Fibroblast of gingiva (primary cell): ENCODE measurements at places on chromosomes 13 and 19.

GRCh38 chr19:45306040-45306439, 16.6 kb downstream of the CKM start:
- DNase-seq: no peak

GRCh38 chr19:10718205-10719196, 622 bp downstream of the DNM2 start:
- peak; percentile 32 for DNase-seq

DNA sequence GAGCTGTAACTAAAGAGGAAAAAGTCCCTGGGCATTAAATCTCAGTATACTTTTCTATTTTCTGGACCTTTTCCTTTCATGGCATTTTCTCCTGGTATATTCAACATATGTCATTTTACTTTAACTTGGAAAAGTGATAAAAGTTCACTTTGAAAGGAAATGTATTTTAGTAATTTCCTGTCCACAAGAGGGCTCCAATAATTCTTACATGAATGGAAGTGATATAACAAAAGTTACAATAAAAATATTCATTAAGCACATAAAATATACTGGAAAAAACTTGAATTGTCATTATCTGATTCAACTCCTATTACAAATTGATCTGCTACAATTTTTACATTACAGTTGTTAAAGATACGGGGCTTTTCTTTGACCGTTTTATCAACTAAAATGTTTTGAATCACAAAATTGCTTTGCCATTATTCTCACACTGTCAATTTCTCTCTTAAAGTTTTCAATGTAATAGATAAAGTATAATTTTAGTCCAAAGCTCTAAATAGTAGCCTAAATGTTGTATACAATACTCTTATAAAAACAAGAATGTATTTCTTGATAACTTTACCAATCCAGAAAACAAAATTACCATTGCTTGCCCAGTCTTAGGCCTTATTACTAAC, 4.9 kb downstream of the UBL3 start:
- DNase-seq: no peak

GRCh38 chr13:98843482-98843877, 91.0 kb upstream of the SLC15A1 start:
- no peak for DNase-seq

DNA sequence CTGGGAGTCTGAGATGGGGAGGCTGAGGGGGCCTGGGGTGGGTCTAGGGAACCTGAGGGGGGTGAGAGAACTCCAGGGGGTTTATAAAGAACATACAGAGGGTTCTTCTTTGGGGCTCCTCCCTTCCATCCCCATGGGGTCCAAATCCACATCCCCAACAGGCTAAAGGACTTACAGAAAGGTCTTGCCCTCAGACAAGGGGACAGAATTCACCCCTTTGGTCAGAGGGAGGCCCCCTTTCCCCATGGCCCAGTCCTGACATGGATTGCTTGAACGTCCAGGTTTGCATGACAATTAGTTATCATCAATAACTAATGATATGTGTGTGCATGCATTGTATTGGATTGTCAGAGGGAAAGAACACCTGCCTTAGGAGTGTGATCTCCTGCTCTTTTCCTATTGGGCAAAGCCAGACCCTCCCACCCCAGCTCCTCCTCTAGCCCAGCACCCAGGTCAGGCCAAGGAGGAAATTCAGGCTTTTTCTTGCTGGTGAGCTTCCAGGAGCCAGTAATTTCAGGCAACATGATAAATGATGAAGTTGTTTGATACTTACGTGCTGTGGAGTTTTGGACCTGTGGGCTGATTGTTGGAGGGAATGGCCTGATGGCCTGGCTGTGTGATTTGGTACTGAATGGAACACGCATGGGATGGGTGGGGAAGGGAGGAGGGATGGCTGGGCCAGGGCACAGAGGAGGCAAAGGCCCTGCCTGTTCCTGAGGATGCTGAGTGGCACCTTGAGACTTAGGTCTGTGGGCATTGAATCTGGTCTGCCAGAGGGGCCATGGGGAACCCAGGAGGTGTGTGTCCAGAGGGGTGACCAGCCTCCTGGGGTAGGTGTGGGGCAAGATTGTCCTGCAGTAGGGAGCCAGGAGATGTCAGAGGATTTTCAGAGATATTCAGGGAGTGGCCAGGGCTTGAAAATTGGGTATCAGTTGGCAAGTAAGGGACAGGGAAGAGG, 1.1 kb downstream of the KLHL26 start:
- no peak for DNase-seq

DNA sequence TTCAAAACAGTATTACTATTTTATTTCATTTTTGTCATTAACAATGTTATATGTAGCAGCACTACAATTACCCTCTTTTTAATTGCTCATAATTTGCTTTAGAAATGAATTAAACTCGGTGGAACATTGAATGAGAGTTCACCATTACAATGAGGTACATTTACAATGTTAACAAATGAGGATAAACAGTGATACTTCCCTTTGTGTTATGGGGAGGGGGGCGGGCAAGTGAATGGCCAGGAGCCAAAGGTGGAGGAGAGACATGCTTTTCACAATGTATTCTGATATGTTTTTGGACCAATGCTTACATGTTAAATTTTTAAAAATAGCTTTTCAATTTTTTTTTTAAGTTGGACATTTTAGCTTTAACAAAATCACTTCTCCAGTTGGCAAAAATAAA, 34.2 kb downstream of the NALCN start:
- no peak for DNase-seq

DNA sequence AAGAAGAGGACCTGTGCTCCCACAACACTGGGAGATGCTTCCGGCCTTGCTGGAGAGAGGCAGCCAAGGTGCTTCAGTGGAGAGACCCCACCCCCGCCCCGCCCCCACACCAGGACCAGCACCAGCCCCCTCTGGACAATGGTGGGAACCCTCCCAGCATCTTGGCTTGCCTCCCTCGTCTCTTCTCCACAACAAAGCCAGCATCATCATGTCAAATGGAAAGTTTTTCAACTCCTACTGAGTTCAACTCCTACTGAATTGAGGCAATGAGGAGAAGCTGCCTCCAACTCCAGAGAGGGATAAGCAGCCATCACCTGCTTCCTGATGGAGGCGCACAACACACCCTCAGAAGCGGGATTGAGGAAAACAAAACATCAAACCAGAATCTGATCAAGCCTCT, 12.8 kb downstream of the DEDD2 start:
- DNase-seq: no peak

DNA sequence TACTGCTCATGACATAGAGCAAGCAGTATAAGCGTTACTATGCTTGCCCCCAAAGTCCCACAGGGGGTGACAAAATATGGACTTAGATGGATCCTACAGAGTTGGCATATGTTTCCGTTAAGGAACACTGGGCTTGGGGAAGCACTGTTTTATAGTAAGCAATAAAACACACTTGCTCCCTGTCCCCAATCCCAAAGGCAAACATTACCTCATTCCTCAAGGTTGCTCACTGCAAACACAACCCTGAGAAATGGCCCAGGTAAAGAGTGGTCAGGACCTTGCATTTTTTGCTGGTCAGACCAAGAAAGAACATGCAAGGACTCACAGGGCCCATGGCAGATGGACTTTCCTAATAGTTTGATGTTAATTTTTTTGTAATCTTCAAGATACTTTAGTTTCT, 32.3 kb downstream of the UGGT2 start:
- DNase-seq: no peak

- no peak for DNase-seq
Observed at GRCh38 chr13:114225610-114226009, 9.1 kb upstream of the CDC16 start.

- no peak for DNase-seq
Observed at GRCh38 chr19:44723299-44723951, 24.5 kb downstream of the CEACAM16 start.

DNA sequence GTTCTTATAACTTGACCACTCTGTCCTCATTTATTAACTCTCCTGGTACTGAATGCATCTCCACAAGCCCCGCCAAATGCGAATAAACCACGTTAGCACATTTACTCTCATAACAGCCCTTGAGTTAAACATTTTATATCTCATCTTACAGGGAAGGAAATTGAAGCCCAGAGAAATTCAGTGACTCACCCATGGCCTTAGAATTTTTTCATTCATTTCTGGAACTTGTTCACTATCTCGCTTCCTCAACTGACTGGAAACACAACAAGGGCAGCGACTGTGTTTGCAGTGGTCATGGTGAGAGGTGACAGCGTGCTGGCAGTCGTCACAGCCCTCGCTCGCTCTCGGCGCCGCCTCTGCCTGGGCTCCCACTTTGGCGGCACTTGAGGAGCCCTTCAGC, 39.5 kb downstream of the SERP2 start:
- no peak for DNase-seq

DNA sequence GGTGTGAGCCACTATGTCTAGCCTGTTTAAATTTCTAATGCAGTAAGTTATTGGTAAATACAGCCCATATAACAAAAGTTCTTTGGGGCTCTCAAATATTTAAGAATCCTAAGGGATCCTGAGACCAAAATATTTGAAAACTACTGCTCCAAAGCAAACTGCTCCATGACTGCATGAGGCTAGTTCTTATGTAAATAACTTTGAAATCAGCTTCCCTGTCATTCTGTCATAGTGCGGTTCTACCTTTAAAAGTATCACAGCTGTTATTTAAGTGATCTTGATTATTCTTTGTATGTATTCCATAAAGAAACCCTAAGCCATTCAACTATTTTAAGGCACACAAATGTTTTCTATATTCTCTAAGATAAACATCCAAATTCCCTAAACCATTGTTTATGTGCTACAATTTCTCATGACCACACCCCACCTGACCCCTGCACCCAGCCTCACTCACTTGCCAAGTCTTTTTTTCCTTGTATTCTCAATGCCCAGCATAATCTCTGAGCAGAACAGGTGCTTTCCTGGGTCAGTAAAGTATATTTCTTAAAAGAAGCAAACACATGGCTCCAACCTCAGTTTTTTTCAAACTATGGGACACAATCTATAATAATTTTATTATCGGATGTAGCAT, 146.6 kb downstream of the RNF17 start:
- DNase-seq: peak; percentile 18

DNA sequence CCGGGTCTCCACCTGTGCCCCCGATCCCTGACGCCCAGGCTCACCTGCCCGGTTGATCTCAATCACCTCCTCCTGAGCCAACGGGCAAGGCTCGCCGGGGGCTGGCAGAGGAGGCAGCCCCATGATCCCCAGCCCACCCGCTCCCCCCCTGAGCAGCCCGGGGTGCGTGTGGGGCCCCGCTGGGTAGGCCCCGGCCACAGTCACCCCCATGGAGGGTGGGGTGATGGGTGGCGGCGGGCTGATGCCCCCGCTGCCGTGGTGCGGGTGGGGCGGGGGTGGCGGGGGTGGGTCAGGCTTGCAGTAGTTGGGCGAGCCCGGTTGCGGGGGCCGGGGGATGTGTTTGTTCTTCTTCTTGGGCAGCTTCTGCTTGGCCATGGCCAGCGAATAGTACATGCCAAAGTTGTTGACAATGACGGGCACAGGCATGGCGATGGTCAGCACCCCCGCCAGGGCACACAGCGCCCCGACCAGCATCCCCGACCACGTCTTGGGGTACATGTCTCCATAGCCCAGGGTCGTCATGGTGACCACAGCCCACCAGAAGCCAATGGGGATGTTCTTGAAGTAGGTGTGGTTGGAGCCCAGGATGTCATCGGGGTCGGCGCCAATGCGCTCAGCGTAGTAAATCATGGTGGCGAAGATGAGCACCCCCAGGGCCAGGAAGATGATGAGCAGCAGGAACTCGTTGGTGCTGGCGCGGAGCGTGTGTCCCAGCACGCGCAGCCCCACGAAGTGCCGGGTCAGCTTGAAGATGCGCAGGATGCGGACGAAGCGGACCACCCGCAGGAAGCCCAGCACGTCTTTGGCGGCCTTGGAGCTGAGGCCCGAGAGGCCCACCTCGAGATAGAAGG, 6.0 kb downstream of the KCNC3 start:
- DNase-seq: no peak

DNA sequence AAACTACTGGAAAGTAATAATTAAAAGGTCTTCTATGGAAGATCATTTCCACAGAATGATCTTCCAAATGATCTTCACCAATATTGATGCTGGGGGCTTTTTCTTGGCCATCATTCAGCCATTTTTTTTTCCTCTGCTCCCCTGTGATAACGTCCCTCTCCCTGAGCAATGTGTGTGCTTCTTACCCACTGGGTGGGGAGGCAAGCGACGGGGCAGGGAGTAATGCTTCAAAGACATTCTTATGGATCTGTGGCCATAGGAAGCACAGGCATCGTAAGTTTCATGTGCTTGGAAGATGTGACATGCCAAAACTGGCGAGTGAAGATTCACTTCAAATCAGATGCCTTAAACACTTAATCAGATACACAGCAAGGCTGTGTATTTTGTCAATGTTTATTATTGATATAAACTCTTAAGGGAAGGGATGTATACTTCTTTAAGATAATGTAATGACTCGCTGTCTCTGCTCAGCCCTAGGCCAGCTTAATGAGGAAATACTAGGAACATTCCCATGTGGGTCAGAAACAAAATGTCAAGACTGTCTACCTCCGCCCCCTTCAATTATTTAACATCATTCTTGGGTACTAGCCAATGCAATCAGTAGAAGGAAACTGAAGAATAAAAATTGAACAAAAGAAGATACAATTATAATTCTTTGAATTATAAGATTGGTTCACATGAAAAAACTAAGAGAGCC, 34.1 kb upstream of the SERPINE3 start:
- no peak for DNase-seq

- peak; percentile 17 for DNase-seq
Observed at GRCh38 chr13:91368676-91369440, 21.4 kb downstream of the MIR17HG start.

- DNase-seq: no peak
Observed at GRCh38 chr13:78875792-78876580, 217.0 kb upstream of the OBI1 start.

DNA sequence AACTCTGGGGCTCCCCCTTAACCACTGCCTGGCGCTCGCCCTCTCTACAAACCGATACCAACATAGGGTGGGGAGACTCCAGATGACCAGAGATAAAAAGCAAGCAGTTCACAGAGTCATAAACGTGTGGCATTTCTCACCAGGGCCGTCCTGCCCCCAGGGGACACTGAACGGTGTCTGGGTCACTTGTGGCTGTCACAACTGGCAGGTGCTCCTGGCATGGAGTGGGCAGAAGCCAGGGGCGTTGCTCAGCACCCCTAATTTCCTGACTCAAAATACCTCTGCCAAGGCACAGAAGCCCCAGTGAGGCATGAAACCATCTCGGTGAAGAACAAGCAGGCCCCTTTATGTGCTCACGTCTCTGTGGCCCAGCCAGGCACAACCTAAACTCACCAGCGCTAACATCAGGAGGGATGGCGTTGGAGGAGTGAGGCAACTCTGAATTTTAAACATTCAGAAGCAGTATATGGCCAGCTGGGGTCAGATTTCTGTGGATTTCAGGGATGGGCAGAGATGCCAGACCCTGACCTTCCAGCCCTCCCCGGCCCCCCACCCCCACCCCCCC, 1.8 kb downstream of the PIP5K1C start:
- peak; percentile 30 for DNase-seq

DNA sequence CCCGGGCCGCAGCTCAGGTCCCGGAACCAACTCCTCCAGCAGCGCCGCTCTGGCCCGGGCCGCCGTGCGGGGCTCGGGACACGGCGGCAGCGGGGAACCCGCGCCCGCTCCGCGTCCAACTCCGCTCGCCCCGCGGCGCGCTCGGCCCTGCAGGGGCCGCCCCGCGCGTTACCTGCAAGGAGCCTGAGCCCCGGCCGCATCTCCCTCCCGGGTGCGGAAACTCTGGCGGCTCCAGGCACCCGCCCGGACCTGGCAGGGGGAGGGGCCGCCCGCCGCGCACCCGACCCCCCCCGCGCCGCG, at the start of gene TMTC4:
Gene TMTC4 (minus strand): TSS at position 224 of the 300 bp plus-strand sequence. CDS start 4,433 bp downstream, outside the sequence.
- DNase-seq: no peak
